Right renal pelvis (tissue), 4 donors: ENCODE measurements at places on chromosomes 4 and X. TPM values are rescaled to one million over a fixed set of nuclear protein-coding genes. Genes with fewer than 3 reads are reported as not detected.

DNA sequence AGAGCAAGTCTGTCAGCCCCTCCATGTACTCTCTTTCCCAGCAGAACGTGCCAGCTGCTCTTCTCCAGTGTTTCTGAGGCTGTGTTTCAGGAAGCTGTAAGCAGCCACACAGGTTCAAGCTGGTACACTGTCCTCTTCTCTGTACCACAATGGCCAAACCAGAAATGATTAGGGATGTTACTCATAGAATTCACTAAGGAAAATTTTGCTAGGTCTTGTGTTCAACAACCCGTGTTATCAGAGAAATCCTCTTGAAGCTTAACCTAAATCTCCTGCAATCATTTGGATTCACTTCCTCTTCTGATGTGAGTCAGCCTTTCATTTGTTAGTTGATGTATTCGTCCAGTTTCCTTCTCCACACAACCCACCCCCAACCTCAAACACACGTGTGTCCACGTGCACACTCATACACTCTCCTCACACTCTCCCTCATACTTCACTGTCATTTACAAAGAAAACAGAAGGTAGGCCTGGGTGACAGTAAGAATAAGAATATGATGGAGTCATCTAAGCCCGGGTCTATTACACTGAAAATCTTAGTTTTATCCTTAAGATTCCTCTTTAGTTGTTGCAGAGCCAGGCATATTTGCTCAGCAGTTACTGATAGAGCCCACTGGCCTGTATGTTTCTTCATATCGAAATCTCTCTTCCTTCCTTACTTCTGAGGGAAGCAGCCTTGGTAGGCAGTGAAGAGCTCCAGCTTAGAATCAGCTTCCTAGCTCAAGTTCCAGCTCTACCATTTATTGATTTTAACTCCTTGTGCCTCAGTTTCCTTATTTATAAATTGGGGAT lies 63.4 kb downstream of the DCUN1D4 start:
- DNase-seq, result no peak

GRCh38 chrX:108696690-108697089 lies 39.7 kb downstream of the IRS4 start:
- DNase-seq, result no peak

- DNase-seq, result no peak
Measured at GRCh38 chr4:25031077-25031621, 403 bp upstream of the LGI2 start.

The ADH1B gene
- 22.9 TPM for polyA plus RNA-seq
